Hepatocyte (in vitro differentiated cells): ENCODE measurements at places on chromosomes 16 and 17. TPM values are rescaled to one million over a fixed set of nuclear protein-coding genes. Genes with fewer than 3 reads are reported as not detected.

GRCh38 chr17:6020376-6021010 lies 49.7 kb upstream of the WSCD1 start:
- DNase-seq = no peak
- H3K27me3 ChIP-seq = no peaks in the 10 kb centered on the region
- H3K4me3 ChIP-seq = no peak overlapping the region
- no peak overlapping the region for H3K27ac ChIP-seq

GRCh38 chr17:76452127-76452659 lies 759 bp downstream of the UBE2O start:
- H3K4me1 ChIP-seq = peaks cover 11% of the 10 kb centered on the region
- no peak overlapping the region for H3K27ac ChIP-seq
- peak overlapping the region; percentile 100 for H3K4me3 ChIP-seq
- H3K36me3 ChIP-seq = no peaks in the 10 kb centered on the region

- H3K36me3 ChIP-seq = no peaks in the 10 kb centered on the region
- H3K27me3 ChIP-seq = no peaks in the 10 kb centered on the region
- H3K27ac ChIP-seq = peak overlapping the region; percentile 54
Observed at GRCh38 chr17:29149431-29150064, 30.6 kb downstream of the MYO18A start.

GRCh38 chr17:36094746-36095145 lies 4.8 kb upstream of the CCL3 start:
- no peaks in the 10 kb centered on the region for H3K27me3 ChIP-seq
- H3K4me3 ChIP-seq = no peak overlapping the region
- no peak overlapping the region for H3K27ac ChIP-seq
- H3K36me3 ChIP-seq = no peaks in the 10 kb centered on the region
- H3K4me1 ChIP-seq = no peaks in the 10 kb centered on the region
- DNase-seq = no peak

- H3K27me3 ChIP-seq = peaks cover 19% of the 10 kb centered on the region
- H3K27ac ChIP-seq = no peak overlapping the region
- no peak overlapping the region for H3K4me3 ChIP-seq
Observed at GRCh38 chr16:51577621-51578303, 426.7 kb upstream of the SALL1 start.

DNA sequence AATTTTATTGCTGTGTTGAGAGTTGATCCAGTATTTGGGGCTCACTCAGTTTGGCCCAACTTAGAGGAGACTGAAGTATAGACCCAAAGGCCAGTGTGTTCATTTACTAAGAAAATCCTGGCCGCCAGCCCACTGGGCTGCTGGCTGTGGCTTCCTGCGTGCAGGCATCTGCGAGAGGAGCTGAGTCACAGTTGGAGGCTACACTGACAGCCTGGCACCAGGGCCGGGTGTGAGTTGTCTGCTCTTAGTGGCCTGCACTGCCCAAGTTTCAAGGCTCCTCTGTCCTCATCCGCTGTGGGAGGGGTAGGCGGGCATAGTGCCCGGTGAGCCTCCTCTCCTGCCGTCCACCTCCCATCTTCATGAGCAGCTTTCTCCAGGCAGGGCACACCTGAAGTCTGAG lies 54.2 kb downstream of the PLD6 start:
- DNase-seq = peak; percentile 32
- H3K27ac ChIP-seq = no peak overlapping the region
- H3K4me1 ChIP-seq = no peaks in the 10 kb centered on the region
- no peaks in the 10 kb centered on the region for H3K36me3 ChIP-seq

- no peaks in the 10 kb centered on the region for H3K36me3 ChIP-seq
- no peak overlapping the region for H3K27ac ChIP-seq
- no peak for DNase-seq
- H3K4me1 ChIP-seq = no peaks in the 10 kb centered on the region
Observed at GRCh38 chr17:78469443-78469842, 91.0 kb downstream of the PGS1 start.

- H3K27ac ChIP-seq = no peak overlapping the region
- no peaks in the 10 kb centered on the region for H3K27me3 ChIP-seq
- no peak overlapping the region for H3K4me3 ChIP-seq
- no peaks in the 10 kb centered on the region for H3K36me3 ChIP-seq
- no peaks in the 10 kb centered on the region for H3K4me1 ChIP-seq
- DNase-seq = no peak
Observed at GRCh38 chr17:3222505-3222904, 15.0 kb downstream of the OR1A1 start.

- H3K36me3 ChIP-seq = no peaks in the 10 kb centered on the region
- no peak overlapping the region for H3K4me3 ChIP-seq
- DNase-seq = no peak
- peaks cover 11% of the 10 kb centered on the region for H3K4me1 ChIP-seq
- no peaks in the 10 kb centered on the region for H3K27me3 ChIP-seq
- H3K27ac ChIP-seq = peak overlapping the region; percentile 28
Observed at GRCh38 chr17:4840893-4841242, 7.7 kb downstream of the MINK1 start.

DNA sequence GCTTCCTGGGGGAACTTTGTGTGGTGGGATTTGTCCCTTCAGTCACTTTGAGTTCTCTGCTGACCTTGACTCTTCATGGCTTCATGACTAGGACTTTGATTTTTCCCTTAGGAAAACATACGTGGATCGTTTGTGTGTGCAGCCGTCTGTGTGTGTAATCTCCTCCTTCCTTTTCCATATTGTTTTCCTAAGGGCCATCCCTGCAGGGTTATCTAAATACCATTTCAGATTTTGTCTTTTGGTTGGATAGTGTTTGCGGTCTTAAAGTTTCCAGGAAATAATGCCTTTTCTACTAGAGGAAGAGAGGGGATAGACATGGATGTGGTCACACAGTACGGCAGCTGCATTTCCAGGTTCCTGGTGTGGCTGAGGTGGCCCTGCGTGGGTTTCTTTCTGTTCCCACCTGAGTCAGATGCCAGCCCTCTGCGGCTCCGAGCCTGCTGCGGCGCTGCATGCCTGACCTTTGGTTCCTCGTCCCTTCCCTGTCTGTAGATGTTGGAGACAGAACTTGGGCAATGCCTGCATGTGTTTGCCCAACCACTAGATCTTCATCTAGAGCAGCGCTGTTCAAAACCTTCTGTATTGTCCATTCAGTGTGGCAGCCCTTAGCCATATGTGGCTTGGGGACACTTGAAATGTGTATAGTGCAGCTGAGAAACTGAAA lies 72.0 kb upstream of the LGALS9 start:
- no peak overlapping the region for H3K4me3 ChIP-seq
- no peaks in the 10 kb centered on the region for H3K27me3 ChIP-seq
- peaks cover 26% of the 10 kb centered on the region for H3K4me1 ChIP-seq
- peak overlapping the region; percentile 90 for H3K27ac ChIP-seq
- DNase-seq = peak; percentile 69

DNA sequence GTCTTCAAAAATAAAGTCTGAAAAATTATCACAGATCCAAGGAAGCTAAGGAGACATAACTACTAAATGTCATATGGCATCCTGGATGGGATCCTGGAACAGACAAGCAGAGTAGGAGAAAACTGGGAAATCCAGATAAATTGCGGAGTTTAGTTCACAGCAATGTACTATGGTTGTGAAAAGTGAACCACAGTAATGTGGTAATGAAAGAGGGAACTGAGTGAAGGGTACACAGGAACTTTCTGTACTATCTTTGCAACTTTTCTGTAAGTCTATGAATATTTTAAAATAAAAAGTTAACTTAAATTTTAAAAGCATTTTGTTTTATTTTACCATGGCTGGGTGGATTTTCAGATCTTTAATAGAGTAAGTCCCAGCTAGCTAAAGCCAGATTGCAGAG lies 16.3 kb downstream of the SLFN12L start:
- DNase-seq = no peak
- H3K4me3 ChIP-seq = no peak overlapping the region
- no peak overlapping the region for H3K27ac ChIP-seq
- H3K4me1 ChIP-seq = no peaks in the 10 kb centered on the region
- peaks cover 33% of the 10 kb centered on the region for H3K27me3 ChIP-seq
- no peaks in the 10 kb centered on the region for H3K36me3 ChIP-seq

- H3K4me1 ChIP-seq = peaks cover 20% of the 10 kb centered on the region
- H3K27ac ChIP-seq = no peak overlapping the region
- no peak for DNase-seq
- no peak overlapping the region for H3K4me3 ChIP-seq
Observed at GRCh38 chr17:46148247-46148646, 45.0 kb downstream of the KANSL1 start.

GRCh38 chr16:88067530-88068411 lies 116.5 kb downstream of the BANP start:
- peaks cover 8% of the 10 kb centered on the region for H3K4me1 ChIP-seq
- no peak overlapping the region for H3K27ac ChIP-seq
- no peaks in the 10 kb centered on the region for H3K27me3 ChIP-seq
- H3K36me3 ChIP-seq = no peaks in the 10 kb centered on the region
- H3K4me3 ChIP-seq = no peak overlapping the region
- no peak for DNase-seq

DNA sequence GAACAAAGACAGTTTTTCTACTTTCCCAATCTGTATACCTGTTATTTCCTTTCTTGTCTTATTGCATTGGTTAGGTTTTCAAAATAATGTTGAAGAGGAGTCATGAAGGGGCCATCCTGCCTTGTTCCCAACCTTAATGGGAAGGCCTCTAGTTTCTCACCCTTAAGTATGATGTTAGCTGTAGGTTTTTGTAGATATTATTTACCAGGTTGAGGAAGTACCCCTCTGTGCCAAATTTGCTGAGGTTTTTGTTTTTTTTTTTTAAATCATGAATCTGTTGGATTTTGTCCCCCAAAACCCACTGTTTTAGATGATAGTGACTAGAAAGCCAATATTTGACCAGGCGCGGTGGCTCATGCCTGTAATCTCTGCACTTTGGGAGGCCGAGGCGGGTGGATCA lies 36.4 kb downstream of the VMP1 start:
- DNase-seq = no peak
- no peaks in the 10 kb centered on the region for H3K36me3 ChIP-seq
- no peak overlapping the region for H3K4me3 ChIP-seq
- H3K27ac ChIP-seq = no peak overlapping the region
- no peaks in the 10 kb centered on the region for H3K27me3 ChIP-seq

DNA sequence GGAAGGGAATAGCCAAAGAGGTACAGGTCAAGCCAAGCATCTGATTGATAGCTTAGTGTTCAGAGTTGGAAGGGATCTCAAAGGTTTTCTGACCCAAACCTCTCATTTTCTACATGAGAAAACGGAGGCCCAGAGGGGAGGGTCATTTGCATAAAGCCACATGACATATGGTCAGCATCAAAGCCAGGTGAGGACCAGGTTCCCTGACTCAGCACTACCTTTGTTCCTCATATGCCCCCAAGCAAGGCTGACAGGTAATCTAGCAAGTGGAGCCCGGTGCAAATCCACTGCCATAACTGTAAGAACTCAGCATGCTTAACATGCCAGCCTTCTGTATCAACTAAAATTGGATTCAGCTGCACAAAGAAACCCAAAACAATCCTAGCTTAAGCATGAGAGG lies 28.2 kb upstream of the CCL1 start:
- no peaks in the 10 kb centered on the region for H3K36me3 ChIP-seq
- no peak overlapping the region for H3K4me3 ChIP-seq
- H3K27ac ChIP-seq = no peak overlapping the region
- DNase-seq = no peak
- H3K27me3 ChIP-seq = no peaks in the 10 kb centered on the region

DNA sequence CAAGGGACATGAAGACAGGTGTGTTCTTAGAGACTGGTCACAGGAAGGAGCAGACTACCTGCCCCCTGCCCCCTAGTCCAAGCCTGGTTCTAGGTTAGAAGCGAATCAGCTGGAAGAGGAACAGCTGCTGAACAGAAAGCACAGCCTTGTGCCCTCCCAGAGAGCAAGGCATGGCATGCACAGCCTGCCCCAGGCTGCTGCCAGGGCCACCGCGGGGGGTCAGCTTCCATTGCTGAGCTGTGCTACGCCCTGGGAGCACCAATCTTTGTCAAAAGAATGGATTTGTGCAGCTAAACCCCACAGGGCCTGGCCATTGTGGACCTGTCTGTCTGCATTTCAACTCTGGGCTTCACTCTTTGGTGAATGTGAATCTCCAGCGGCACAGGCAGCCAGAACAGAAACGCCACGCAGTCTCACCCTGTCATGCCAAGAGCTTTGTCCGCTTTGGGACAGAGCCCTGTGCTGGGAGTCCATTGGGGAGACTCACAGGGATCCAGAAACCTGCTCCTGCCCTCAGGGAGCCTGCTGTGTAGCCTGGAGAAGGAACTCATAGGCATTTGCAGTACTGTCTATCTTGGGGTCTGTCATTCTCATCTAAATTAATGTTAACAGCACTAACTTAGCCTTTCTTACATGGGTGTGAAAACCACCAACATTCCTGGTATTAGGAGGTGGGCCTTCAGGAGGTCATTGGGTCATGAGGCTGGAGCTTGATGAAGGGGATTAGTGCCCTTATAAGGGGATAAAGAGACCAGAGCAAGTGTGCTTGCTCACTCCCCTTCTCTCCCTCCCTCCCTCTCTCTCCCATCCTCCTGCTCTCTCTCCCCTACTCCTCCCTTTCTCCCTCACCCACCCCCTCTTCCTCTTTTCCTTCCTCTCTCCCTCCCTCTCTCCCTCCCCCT lies 25.6 kb upstream of the CDRT4 start:
- no peaks in the 10 kb centered on the region for H3K36me3 ChIP-seq
- H3K27ac ChIP-seq = no peak overlapping the region

GRCh38 chr16:72064361-72064894 lies 1.4 kb downstream of the HPR start:
- no peaks in the 10 kb centered on the region for H3K27me3 ChIP-seq
- no peak overlapping the region for H3K27ac ChIP-seq
- no peak overlapping the region for H3K4me3 ChIP-seq
- H3K4me1 ChIP-seq = no peaks in the 10 kb centered on the region
- no peaks in the 10 kb centered on the region for H3K36me3 ChIP-seq
- no peak for DNase-seq

GDE1 gene
- total RNA-seq = 83.2 and 99.9 TPM in 2 replicates

DNAH3 gene
- total RNA-seq = 0.12 and 0.37 TPM in 2 replicates

ACBD4 gene
- total RNA-seq = 8.1 and 8.2 TPM in 2 replicates

TEDC2 gene
- total RNA-seq = 6.2 and 7.6 TPM in 2 replicates

C1QL1 gene
- 12.8 and 15.1 TPM in 2 replicates for total RNA-seq

VMO1 gene
- 0.33 TPM in 1 of 2 replicates, not detected in the other for total RNA-seq

PDE6G gene
- total RNA-seq = 0.87 and 2.1 TPM in 2 replicates

CHST4 gene
- 0.10 and 0.28 TPM in 2 replicates for total RNA-seq

ZBTB4 gene
- total RNA-seq = 22.7 and 27.1 TPM in 2 replicates
